ENCODE measurements at places on chromosomes 1 and 21.
A peak's percentile ranks its signal among the peaks of the same experiment; 100 is the strongest.

GRCh38 chr1:72918940-72919339 lies 636.6 kb upstream of the NEGR1 start:
- DNase-seq: no peak

- DNase-seq: no peak
Measured at GRCh38 chr1:82337635-82338034, 536.9 kb downstream of the ADGRL2 start.

DNA sequence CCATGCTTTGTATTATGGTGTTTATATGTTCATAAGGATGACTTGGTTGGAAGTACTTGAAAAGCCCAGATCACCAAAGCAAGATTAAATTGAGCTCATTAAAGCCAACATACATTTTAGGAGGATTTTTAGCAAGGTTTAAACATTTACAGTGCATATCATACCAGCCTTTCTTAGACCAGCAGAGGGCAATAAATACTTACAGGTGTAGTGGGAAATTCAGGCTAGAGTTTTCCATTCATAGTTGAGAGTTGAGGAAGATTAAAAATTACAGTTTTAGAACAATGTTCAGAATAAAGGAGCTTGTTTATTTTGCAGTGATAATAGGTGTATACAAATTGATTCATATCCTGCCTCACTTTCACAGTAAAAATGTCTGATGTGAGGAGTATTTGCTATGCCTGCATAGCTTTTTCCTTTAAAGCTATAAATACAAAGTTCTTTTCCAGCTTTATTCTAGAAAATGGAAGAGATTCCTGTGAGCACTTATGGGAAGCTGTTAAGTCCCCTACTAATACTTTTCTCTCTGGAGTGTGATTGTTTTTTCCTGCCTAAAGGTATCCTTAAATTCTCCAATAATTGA lies 35.3 kb downstream of the DTL start:
- DNase-seq: no peak

GRCh38 chr1:194959795-194960194 lies 1648.4 kb downstream of the KCNT2 start:
- DNase-seq: no peak

GRCh38 chr1:219906924-219907771 lies 21.2 kb downstream of the SLC30A10 start:
- DNase-seq: no peak

DNA sequence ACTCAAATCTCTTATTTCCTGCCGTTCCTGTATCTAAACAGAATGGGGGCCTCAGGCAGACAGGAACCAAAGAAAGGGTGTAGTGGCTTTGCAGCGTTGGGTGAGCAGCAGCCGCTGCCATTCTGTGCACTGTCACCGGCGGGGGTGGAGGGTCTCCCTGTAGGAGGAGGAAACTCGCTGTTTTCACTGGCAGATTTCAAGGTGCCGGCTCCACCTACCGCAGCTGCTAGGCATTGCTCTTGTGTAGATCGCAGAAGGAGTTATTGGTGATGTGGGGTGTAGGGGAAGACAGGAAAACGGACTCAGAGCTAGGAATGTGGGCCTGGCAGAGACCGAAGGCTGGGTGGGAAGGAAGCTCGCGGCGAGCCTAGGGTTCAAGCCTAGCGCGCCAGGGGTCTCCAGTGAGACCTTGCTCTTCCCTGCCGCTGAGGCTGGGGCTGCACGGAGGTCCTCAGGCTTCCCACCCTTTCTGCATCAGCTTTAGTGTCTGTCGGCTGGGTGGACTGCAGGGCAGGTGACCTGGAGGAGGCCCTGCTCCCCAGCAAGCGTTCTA lies 20.8 kb downstream of the ATP5PO start:
- DNase-seq: peak; percentile 33

- DNase-seq: no peak
Measured at GRCh38 chr1:232655028-232655745, 25.3 kb upstream of the SIPA1L2 start.

- DNase-seq: no peak
Measured at GRCh38 chr1:25906644-25907300, 553 bp upstream of the STMN1 start.

DNA sequence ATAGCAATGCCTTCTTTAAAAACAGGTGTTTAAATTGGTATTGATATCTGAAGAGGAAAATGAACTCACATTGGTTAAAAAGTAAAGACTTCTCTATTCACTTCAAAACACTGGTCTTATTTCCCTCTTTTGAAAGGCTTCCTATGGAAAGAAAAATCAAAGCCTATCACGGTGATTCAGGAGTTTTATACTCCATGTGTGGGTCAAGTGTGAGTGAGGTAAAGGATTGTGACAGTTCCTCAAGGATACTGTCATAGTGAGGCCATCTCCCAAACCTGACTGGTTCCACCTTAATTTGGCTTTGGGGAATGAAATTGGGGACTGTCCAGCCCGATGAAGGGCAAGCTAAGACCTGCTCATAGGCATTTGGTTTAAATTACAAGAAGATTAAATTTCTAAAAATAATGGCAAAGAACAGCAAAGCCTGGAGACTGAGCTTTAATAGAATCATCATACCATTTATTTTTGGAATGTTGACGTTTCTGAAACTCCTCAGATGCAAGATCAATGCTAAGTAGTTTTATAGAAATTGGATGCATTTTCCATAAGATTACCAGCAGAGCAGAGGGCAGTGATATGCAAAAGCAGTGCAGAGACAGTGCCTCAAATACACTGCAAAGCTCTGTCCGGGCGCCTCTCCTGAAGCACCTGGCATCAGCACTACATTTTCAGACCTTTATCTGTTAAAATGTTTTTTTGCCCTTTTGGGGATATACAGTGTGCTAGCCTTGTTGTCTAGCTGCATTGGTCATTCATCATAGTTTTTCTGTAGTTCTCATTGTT lies 302.1 kb upstream of the SGIP1 start:
- DNase-seq: no peak

DNA sequence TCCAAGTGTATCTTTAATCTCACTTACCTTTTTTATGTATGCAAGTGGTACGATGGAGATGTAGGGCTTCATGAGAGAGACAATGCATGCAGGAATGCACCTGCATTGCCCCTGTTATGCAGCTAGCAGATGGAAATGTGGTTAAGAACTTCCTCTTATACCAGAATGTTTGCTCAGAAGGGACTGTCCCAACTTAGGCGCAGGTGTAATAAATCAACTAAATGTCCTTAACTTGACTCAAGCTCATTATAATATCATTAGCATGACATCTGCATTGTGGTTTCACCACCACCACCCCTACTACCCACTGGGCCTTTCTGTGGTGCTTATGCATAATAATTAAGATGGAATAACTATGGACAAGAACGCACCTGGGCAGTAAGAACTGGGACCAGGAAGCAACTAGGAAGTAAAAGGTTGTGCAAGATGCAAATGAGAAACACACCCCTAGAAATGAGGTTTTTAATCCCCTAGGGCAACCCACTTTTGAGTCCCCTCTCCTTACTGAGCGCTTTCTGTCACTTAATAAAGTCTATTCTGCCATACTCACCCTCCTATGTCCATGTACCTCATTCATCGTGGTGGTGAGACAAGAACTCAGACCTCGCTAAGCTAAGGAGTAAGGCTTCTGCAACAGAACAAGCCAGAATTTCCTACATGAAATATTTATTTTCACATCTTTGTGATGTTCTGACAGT lies 1103.3 kb upstream of the B3GALT2 start:
- peak; percentile 9 for DNase-seq

DNA sequence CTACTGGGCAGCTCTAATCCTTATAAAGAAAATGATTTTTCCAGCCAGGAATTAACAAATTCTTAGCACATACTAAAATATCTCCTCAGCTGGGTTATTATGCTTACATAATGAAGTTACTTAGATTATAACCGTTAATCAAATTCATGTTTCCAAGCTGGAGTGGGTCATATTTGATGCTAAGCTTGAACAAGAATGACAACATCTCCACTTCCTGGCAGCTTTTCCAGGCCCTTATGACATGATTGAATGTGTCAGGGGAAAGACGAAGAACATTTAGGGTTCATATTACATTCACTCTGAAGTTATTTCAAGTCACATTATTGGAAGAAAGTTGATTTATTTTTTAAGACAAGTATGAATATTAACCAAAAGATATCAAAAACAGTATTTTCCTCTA lies 333.7 kb downstream of the PCP4 start:
- DNase-seq: no peak
